ENCODE measurements at places on chromosomes 12 and 14.

GRCh38 chr12:102526656-102527055, 46.3 kb upstream of the IGF1 start:
- DNase-seq: no peak

DNA sequence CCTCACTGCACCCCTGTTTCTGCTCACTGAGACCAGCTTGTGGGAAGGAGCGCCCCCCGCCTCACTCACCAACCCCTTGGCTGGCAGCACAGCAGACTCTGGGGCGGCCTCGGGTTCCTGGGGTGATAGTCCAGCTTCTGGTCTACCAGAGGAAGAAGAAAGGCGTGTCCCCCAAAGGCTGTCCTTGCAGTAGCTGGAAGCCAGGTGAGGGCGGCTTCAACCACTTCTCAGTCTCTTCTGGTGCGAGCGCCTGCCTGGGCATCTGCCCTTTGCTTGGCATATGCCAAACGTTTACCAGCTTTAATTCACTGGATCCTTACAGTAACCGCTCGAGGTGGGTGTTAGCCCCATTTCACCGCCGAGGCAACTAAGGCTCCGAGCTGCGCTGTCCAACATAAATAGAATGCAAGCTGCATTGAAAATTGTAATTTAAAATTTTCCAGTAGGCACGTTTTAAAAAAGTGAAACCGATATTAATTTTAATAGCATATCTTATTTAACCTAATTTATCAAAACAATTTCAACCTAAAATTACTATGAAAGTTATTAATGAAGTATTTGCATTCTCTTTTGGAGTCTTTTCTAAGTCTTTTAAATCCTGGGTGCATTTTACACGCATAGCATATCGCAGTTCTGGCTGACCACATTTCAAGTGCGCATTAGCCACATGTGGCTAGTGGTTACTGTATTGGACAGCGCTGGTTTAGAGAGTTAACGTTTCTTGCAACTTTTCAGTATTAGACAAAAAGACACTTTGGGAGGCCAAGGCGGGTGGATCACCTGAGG, 872 bp downstream of the FAM177A1 start:
- DNase-seq: no peak

DNA sequence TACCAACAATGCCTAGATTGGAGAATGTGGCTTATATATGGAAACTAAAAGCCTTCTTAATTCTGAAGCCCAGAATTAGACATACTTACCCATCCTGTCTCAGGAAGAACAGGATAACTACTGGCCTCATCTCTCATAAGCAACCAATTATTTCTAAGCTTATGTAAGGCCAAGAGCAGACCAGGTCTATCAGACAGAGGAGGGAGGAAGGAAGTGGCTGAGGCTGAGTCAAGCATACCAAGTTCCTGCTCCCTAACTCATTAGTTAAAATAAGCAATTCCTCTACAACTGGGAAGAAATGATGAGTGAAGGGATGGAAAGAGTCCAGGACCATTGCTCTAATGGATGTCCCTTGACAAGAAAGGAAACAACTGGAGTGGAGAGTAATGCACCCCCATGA, 27.0 kb upstream of the INSM2 start:
- DNase-seq: no peak

DNA sequence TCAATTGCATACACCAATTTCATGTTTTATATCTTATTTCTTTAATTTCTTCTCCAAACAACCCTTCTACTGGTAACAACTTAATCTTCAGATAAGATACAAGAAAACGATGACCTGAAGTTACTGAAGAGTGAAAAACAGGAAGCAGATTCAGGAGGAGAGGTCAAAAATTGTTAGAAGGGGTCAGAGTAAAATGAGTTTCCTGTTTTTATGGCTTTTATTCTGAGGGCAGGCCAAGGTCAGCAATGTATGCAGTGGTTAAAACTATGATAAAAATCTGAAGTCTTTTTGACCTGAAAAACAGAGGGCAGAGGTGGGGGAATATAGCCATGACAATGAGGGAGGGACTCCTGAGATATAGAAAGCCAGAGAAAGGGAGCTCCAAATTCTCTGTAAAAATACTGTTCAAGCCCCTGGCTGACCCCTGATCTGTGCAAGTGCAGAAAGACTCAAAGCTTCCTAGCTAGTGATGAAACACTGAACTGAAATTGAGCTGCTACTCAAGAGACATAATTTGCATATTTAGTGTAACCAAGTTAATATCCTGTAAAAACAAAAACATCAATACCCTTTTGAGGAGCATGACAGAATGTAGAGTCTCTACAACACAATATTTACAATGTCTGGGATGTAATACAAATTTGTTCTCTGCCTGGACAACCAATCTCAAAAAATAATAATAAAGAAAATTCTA, 514.3 kb upstream of the SEL1L start:
- no peak for DNase-seq

DNA sequence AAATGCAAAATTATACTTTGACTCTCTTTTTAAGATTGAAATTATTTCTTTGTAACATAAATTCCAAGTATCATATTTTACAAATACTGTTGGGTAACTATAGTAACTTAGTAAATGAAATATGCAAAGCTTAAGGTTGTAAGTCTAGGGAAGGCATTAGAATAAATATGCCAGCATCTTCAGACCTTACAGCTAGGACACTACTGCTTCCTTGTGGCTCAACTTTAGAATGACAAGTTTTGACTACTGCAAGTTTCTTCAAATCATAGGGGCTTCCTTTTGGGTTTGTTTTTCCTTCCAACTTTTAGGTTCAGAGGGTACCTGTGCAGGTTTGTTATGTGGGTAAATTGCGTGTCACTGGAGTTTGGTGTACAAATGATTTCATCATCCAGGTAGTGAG, 17.7 kb upstream of the ANP32D start:
- DNase-seq: no peak

DNA sequence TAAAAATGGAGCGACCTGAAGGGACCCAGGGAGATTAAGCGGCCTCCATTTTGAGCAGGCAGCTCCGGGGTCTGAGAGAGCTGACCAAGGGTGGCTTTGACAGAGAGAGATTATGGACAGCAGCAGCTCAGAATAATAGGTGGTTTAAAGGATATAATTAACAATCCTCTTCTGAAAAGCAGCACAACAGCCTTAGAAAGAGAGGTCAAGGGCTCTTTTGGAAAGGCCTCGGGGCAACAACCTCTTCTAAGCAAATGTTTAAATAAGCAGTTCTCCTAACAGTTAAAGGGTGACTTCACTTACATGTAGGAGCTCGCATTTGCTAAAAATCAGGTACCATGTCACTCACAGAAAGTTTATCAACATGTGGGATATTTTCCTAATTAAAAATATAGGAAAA, 87.2 kb upstream of the FRMD6 start:
- no peak for DNase-seq

DNA sequence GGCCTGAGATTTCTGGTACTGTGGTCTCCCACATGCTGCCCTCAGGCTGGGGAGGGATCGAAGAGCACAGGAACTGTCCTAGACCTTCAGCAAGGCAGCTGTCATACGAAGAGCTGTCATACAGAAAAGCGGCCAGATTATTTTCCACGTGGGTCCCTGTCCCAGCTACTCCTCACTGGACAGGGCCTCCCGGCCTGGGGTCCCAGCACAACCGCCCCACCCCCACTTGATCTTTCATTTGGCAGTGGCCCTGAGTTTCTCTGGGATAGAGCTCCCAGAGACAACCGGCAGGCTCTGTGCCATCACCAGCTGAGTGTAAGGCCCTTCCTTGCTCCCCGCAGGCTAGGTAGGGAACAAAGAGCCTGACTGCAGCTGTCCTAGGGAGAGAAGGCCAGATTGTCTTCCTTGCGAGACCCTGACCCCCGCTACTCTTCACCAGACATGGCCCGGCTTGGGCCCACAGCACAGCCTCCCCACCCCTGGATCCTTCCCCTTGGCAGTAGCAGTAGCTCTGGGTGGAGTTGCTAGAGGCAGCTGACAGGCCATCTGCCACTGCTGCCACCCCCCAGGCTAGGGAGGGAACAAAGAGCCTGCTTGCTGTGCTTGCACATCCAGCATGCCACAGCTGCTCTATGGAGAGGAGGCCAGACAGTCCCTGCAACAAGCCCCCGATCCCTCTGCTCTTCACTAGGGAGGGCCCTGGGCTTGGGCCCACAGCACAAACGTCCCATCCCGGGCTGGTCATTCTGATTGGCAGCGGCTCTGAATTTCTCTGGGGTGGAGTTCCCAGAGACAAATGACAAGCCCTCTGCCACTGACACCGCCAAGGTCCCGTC, 3.1 kb upstream of the OR4N2 start:
- no peak for DNase-seq

GRCh38 chr12:92130999-92131398, 14.6 kb downstream of the BTG1 start:
- no peak for DNase-seq

DNA sequence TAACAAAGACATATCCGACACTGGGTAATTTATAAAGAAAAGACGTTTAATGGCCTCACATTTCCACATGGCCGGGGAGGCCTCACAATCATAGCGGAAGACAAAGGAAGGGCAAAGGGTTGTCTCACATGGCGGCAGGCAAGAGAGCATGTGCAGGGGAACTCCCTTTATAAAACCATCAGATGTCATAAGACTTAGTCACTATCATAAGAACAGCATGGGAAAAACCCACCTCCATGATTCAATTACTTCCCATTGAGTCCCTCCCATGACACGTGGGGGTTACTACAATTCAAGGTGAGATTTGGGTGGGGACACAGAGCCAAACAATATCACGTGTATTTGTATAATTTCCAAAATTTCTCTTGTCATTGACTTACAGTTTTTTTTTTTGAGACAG, 5.5 kb upstream of the LMNTD1 start:
- no peak for DNase-seq

- DNase-seq: no peak
These were observed 636.3 kb downstream of the DIO2 start for GRCh38 chr14:79575032-79575431.

DNA sequence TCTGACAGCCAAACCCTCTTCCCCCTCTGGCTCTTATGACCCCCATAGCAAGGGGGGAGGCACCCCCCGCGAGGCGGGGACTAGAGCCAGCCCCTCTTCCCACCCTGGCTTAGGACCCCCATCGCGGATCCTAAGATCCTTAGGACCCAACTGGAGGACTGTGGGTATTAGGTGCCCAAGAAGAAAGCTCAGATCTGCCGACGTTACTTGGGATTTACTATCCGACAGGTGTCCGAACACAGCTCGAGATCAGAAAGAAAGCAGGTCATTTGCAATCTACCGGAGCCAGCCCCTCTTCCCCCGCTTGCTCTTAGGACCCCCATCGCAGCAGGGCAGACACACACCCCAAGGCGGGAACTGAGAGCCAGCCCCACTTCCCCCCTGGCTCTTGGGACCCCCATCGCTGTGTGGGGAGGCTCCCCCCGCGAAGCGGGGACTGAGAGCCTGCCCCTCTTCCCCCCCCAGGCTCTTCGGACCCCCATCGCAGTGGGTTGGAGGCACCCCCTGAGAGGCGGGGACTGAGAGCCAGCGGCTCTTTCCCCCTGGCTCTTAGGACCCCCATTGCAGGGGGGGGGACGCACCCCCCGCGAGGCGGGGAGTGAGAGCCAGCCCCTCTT, 46.8 kb downstream of the DDX11 start:
- DNase-seq: no peak

Data from stimulated activated effector memory CD8-positive, alpha-beta T cell treated with anti-CD3 and anti-CD28 coated beads, Interleukin-12 subunit alpha, Interleukin-12 subunit beta, amount 100 ng/mL, for 72 hours (primary cell).